Fibroblast of mammary gland (primary cell): ENCODE measurements at places on chromosomes 2 and 18.

GRCh38 chr18:8937160-8938094 lies 165.1 kb upstream of the NDUFV2 start:
- DNase-seq = no peak

- no peak for DNase-seq
These were observed 8.3 kb downstream of the ARHGAP28 start for GRCh38 chr18:6737833-6738232.

DNA sequence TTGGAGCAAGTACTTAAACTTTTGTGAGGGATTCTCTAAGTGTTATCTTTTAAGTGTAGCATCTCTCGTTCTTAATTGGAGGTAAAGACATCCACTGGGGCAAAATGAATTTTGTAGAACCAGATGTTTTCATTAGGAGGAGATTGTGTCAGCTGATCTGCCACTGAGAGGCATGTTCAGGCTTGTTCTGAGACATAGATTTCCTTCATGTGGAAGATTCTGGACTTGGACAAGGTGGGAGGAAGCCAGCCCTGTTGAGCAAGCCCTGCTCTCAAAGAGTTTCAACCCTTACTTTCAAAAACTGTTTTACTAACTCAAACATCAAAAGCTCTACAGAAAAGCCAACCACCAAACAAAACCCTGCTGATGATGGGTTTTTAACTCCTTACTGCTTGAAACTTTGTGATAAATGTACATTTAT lies 6.5 kb downstream of the MAP4K4 start:
- DNase-seq = peak; percentile 88

DNA sequence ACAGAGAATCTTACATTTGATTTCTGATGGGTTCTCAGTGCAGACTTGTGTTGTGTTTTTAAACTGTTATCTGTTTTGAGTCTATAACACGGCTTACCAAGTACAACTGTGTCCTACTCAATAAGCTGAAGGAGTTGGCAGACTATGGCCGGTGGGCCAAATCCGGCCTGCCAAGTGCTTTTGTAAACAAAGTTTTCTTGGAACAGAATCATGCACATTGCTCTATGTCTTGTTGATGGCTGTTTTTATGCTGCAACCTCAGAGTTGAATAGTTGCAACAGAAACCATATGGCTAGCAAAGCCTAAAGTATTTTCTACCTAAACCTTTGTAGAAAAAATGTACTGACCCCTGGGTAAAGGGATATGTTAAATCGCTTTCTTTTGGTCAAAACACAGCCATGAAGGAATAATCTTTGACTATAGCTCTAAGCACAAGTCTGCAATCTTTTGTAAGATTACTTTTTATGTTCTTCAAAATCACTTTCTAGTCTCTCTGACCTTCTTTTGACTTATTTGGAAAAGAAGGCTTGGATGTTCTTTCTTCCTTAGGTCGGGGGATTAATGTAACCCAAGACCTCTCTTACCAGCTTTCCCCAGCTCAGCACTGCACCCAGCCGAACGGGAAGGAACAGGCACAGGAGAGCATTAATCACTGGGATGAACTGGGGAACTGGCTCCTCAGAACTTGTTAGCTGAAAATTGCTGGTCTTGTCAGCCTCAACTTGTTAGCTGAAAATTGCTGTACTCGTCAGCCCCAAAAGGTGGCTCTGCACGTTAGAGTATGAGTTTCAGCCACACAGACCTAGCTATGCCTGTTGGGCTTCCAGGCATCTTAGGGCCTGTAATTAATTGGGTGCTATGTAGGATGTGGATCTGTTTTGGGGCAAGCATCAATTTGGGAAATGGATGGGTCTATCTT lies 75.4 kb downstream of the CD8B2 start:
- peak; percentile 12 for DNase-seq

DNA sequence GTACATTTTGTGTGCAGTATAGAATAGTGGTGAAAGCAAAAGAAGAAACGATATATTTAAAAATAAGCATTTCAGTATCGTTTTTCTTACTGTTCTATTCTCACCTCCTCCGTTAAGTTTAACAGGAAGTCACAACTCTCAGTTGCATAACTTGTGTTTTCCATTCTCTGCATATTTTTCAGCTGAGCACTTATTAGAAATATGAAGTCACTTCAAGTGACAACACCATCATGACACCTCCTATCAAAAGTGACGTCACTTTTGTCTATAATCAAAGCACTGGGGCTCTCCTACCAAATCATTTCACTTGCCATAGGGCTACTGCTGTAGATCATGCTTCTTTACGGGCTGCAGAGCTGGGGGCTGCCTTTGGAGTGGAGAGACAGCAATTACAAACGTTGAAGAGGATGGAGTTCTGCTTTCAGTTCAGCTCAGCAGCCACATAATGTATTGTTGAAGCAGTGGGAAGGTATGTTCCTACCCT lies 36.3 kb downstream of the STAT4 start:
- DNase-seq = peak; percentile 8

DNA sequence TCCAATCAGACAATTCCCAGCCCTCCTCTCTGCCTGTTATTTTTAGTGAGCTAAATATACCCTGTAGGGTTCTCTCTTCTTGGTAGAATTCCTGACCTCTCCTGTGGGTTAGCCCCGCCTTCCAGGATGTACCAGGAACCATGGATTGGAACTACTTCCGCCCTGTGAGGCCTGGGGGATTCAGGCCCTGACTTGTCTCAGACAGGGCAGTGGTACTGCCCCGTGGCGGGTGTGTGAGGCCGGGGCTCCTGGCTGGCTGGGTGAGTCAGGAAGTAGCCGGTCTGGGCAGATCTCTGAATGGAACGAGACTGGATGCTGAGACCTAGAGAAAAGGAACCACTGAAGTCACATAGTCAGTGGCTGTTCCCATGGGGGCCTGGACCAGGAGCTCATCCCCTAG lies 50.5 kb downstream of the DYSF start:
- no peak for DNase-seq

GRCh38 chr18:41226186-41226585 lies 728.8 kb upstream of the PIK3C3 start:
- DNase-seq = no peak

GRCh38 chr18:58576638-58577251 lies 52.1 kb downstream of the ALPK2 start:
- DNase-seq = no peak

- no peak for DNase-seq
These were observed 50.2 kb downstream of the EHD3 start for GRCh38 chr2:31284107-31284506.

DNA sequence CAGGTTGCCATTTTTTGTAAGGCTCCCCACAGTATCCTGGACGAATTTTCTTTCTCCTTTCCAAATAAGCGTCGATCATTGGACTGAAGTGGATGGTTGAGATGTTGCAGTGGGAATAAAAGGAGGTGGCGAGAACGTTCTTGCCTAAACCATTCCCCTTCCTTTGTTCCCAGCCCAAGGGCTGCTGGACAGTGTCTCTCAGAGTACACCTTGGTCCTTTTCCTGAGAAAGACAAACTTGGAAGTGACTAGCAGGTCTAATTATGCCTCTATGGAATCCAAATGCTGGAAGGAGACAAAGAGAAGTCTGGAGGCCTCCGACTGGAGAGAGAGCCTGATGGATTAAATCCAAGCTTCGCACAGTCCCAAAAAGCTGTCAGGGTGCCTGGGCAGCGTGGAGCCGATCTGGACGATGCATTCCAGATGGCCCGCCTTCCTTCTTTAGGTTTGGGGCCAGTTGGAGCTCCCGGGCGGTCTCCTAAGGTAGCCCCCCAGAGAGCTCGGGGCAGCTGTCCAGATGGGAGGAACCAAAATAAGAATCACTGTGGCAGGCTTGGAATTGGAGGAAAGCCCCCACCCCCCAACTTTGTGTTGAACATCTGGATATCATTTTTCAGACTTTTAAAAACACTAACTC lies 186.8 kb downstream of the TMEM247 start:
- DNase-seq = peak; percentile 64

DNA sequence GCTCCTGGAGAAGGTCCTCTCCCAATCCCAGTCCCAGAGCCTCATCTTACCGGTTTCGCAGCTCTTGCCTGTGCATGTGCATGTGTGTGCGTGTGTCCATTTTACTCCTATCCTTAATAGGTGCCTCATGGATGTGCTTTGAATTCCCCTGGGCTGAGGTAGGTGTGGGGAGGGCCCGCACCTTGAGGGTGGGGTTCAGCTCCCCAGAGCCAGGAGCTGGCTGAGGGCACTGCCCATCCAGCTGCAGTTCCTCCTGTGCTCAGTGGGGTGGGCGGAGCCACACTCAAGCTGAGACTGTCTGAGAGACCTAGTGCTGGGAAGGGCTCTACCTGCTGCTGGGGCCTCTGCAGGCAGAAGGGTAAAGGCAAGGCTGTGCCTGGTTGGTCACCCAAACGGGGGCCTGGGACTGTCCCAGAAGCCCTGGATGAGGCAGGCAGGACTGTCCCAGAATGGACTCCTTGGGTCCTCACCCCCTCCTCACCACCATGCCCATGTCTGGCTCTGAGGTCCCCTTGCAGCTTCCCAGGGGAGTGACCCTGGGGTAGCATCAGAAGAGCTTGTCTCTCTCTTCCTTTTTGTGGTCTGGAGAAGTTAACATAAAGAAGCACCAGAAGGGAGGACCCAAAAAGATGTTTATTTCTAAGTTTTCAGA lies 8.9 kb downstream of the GDF7 start:
- no peak for DNase-seq

DNA sequence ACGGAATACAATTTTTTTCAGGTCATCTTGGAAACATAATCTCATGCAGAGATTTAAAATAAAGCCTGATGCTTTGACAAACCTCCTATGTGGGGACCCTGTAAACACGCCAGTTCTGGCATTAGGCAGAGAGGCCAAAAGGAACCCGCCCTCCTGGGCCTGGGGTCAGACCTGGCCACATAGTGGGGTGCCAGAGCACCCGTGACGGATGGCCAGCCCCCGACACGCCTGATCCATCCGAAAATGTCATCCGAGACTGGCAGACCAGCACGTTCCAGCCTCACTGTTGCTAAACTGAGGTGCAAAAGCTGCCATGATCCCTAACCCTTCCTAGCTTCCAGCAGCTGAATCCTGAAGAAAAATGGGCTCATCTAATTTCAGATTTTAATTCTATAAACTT lies 222.6 kb upstream of the SALL3 start:
- no peak for DNase-seq
